ENCODE measurements at places on chromosomes 6 and 20.

DNA sequence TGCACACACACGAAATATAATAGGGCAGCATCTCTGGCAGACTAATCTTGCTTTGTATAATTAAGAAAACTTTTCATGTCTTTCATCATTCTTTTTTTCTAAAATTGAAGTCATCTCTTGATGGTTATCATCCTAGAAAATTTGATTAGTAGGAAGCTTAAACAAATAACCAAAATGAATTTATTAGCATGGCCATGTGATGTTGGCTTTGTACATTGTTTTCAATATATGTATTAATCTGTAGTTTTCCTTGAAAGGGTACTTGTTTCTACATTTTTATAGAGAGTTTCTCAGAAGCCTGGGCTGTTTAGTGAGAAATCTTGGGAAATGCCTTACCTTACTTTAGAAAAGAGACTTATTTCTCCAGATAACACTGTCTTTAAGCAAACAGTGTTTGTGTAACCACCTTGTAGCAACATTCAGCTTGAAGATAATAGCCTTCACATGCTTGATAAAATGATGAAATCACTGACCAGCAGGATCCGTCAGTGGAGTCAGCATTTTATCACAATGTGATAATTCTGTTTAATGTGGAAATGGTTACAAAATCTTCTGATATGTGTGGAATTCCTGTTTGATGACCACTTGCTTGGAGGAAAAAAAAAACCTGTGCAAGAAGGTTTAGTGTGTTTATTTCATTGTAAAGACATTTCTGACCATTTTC, 147.8 kb downstream of the MACROD2 start:
- DNase-seq: no peak

DNA sequence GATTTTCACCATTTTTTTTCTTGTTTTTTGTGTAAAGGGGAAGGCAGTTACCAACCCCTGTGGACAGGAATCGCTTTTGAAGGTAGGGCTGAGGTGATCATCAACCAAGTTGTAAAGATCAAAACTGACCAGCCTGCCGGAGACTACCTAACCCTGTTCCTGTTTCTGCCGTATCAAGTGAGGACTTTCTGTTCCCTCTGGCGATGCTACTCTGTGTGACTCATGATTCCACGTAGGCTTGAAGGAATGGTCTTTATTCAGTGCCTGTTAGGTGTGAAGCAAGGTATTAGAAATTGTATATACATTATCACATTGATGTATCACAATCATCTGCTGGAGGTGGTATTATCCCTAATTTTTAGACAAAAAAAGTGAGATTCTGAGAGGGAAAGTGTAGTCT, 161.3 kb downstream of the SOX4 start:
- no peak for DNase-seq

GRCh38 chr6:43967719-43968091, 159.5 kb downstream of the MRPL14 start:
- DNase-seq: no peak

GRCh38 chr6:108661430-108661829, 100.7 kb downstream of the FOXO3 start:
- DNase-seq: no peak

DNA sequence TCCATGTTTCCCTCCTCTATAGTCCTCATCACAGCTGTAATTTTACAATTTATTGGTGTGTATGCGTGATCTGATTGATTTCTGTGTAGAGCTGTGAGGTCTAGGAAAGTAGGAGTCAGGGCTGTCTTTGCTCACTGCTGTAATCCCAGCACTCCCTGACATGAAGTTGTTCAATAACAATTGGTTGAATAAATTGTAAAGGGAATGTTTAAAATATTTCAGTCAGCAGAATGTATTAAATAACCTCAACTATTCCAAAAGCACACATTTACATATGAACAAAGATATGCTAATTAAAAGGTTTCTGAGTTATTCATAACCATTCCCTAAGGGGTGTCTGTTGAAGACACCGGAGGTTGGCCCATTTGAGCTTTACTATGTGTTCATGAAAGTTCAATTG, 31.5 kb downstream of the NOX3 start:
- DNase-seq: no peak

DNA sequence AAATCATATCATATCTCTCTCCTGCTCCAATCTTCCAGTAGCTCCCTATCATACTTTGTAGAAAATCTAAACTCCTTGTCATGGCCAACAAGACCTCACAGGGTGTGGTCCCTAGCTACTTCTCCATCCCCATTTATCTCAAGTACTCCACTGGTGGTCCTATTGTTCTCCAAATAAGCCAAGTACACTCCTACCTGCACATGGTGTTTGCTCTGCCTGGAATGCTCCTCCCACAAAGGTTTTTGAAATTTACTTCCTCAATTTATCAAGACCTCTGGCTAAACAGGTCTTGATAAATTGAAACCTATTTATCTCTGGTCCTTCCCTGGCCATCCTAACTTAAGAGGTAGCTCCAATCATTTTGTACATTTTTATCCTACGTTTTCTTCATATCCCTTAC, 12.1 kb downstream of the TMX4 start:
- no peak for DNase-seq

- DNase-seq: no peak
Measured at GRCh38 chr20:2086177-2086979, 15.2 kb upstream of the STK35 start.

DNA sequence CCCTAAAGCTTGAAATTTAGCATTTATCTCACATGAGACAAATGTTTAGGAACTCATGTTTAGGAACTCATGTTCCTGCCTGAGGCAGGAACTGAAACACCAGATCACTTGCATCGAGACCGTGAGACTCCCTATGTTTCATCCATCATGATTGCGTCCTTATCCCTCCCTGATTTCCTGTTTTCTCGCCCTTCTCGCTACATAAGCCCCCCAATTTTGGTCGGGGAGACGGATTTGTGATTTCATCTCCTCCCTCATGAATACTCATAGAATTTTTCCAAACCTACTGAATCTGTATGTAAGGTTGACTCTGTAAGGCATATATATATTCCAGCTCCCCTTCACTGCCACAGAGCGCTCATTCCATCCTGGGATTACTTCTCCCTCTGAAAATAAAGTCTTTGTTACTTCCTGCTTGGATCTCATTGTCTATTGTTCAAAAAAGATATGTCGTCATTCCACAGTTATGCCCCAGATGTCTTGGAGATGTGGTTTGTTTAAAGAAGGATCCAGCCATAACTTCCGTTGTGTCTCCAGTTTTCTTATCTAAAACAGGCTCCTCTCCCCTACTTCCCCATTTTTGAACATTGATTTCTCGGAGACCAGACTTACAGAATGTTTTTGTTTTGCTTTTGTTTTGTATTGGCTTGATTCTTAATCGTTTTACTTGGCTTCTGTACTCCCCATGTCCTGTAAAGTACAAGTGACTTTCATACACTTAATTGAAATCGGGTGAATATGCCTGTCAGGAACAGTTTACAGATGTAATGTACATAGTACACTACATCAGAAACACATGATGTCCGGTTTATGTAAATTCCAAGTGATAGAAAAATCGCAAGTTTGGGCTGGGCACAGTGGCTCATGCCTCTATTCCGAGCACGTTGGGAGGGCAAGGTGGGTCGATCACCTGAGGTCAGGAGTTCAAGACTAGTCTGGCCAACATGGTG, 118.7 kb downstream of the HFE start:
- no peak for DNase-seq

GRCh38 chr6:130847001-130847910, 20.1 kb downstream of the SMLR1 start:
- DNase-seq: no peak

- DNase-seq: no peak
Measured at GRCh38 chr20:32888636-32889035, 29.9 kb downstream of the EFCAB8 start.

DNA sequence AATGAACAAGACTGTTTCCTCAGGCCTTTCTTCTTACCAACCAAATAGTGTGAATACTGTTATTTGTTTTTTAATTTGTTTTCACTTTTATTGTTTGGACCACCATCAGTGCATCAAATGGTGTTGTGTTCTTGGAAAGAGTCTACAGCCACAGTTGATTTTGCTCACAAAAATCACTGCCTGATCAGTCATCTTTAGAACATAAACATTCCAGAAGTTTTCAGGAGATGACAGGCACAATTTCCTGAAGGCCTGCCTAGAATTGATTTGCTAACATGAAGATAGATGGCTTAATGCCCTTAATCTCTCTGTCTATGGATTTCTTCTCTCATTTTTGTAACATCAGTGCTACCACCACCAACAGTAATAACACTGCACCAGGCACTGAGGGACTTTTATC, 13.5 kb downstream of the IL22RA2 start:
- DNase-seq: no peak

DNA sequence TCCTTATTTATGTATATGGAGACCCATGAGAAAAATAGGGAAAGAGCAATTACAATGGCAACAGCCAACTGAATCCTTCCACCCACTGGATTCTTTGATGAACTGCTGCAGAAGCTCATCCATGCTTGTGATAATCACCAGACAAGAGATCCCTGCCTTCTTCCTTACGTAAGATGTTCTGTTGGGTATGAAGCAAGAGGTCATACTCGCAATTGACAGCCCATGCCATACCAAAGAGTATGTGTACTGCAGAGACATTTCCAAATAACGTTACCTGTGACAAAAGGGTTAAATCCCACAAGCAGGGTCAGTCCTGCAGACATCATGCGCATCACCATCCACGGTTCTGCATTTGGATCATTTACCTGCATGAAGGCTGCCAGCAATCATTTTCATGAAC, 27.8 kb downstream of the ELOVL5 start:
- no peak for DNase-seq

DNA sequence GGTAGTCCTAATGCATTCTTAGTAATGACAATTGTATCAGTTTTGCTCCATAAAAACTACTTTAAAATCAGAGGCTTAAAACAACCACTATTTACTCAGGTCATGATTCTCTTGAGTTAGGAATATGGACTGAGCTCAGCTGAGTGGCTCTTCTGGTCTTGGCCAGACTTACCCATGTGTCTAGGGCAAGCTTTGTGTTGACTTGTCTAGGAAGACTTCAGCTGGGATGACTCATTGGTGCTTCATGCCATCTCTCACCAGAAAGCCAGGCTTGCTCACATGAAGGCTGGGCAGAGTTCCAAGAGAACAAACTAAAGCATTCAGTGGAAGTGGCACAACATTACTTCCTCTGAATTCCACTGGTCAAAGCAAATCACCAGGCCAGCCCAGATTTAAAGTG, 155.3 kb downstream of the DHX35 start:
- no peak for DNase-seq

- no peak for DNase-seq
Measured at GRCh38 chr6:122947355-122947754, 48.7 kb upstream of the CLVS2 start.

GRCh38 chr6:72699159-72699558, 77.3 kb downstream of the KCNQ5 start:
- DNase-seq: no peak

DNA sequence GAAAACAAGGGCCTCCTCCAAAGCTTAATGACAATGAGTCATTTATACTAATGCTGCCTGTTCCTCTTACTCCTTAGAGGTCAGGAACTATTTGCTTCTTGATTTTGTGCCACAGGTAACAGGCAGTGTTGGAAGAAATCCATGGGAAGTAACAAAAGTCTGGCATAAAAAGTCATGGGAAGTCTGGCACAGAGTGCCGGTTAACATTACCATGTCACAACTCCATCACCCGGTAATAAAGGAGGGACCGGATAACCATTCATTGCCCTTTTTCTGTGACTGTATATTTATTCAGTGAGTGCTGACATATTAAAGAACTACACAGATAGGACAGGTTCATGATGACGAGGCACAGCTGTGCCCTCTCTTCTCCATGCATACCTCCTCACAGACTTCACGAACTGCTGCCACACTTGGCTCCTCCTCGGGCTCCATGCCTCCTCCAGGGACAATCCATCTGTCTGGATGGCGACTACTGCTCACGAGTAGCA, 50.9 kb downstream of the NUDT3 start:
- DNase-seq: no peak

DNA sequence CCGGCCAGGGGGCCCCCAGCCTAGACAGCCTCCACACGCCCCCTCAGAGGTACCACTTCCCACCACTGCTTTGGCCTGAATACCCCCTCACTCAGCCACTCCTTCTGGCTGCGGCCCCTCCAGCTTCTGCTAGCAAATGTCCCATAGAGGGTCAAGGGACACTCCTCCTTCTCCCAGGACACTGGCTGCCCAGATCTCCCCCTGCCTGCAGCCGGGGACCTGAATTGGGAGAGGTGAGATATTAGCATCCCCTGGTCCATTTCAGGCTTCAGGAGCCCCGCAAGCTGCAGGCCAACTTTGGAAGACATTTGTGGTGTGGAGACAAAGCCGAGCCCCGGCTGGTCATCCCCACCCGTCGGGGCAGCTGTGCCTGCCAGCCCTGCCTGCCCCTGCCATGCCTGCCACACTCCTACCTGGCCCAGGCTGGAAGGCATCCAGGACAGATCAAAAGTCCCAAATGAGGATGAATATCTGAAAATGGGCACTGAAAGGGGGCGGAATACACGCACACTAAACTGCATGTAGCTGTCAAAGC, 32.5 kb upstream of the FOXC1 start:
- no peak for DNase-seq

- no peak for DNase-seq
Measured at GRCh38 chr6:17043148-17043522, 58.7 kb upstream of the STMND1 start.

DNA sequence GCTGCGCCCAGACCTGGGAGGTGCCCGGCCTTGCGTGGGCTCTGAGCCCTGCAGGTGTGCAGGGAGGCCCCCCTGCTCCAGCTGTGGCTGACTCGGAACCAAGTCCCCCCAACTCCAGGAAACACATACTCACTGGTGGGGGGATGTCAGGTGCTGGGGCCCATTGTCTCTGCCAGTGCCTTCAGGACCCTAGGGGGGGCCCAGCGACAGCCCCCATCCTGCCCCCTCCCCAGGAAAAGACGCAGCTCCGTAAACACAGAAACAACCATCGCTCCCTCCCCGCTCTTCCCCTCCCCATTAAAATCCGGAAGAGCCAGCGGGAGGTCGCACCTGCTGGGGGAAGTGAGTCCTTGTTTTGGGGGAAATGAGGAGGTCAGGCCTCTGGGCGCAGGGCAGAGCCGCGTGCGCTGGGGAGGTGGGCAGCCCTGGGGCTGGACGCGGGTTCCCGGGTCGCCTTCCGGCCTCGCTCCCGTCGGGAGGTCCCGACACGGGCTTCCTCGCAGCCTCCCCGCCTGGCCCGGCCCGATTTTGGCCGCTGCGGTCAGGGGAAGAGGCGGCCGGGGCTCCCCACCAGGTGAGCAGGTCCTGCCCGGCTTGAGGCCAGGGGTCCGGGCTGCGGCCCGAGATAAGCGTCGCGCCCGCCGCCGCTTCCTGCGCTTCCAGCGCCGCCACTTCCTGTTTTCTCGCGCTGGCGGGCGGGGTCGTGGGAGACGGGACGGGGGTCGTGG, 6.2 kb downstream of the C20orf204 start:
- DNase-seq: no peak

GRCh38 chr20:19688031-19688806, 69.8 kb upstream of the RIN2 start:
- DNase-seq: peak; percentile 80

DNA sequence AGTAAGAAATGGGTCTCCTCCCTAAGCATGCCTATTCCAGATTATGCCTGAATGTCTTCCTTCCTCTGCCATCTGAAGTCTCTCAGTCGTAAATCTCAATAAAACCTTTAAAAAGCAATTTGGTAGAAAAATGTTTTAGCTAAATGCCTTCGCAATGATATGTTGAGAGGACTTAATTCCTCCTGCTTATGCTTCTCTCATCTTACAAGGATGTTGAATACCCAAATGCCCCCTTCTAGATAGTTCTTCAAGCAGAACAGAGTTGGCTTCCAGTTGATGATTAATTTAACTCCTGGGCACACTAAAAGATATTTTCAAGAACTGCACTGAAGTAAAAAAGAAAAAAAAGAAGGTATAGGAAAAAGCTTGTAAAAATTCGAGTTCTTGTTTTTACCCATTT, 275.0 kb upstream of the SPTLC3 start:
- DNase-seq: no peak

GRCh38 chr20:14673164-14673563, 335.8 kb upstream of the FLRT3 start:
- DNase-seq: no peak

All from left ventricle myocardium inferior (tissue), 1 donor.